AG09319 (cell line): ENCODE measurements at places on chromosomes 4 and X.

DNA sequence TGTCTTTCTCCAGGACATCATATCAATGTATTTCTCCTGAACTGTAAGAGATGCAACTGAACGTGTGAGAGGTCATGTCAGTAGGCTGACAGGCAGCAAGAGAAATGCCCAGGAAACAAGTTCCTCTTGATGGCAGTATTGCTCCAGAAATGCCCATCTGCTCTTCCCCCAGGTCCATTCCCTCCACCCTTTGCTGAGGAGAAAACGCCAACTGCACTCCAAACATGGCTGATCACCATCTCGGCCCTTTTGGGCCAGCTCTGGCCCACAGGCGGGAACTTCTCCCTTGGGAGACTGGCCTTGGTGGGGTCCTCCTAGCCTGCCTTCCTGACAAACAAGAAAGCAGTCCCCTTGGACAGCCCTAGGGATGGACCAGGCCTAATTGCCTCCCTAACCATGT is 276.5 kb upstream of the AGTR2 start:
- DNase-seq = no peak

DNA sequence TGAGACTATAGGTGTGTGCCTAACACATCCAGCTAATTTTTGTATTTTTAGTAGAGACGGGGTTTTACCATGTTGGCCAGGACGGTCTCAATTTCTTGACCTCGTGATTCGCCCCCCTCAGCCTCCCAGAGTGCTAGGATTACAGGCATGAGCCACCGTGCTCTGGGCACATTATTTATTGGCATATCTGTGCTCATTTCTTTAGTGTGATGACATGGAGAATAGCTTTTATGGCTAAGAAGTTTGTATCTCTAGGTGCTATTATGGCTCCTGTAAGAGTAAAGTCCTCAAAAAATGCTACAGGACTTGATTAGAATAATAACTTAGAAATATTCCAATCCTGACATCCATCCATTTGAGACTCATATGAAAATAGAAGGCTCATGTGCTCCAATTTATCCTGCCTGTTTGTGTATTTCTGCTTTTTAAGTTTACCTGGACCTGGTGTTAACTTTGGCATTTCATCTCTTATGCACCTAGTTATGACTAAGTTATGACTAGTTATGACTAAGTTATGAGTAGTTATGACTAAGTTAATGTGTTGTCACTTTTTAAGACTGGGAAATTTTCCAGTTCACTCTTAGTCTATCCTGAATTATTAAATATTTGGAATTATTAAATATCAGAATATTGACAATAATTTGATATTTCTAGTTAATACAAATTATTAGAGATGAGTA is 36.4 kb upstream of the UNC5C start:
- DNase-seq = no peak

DNA sequence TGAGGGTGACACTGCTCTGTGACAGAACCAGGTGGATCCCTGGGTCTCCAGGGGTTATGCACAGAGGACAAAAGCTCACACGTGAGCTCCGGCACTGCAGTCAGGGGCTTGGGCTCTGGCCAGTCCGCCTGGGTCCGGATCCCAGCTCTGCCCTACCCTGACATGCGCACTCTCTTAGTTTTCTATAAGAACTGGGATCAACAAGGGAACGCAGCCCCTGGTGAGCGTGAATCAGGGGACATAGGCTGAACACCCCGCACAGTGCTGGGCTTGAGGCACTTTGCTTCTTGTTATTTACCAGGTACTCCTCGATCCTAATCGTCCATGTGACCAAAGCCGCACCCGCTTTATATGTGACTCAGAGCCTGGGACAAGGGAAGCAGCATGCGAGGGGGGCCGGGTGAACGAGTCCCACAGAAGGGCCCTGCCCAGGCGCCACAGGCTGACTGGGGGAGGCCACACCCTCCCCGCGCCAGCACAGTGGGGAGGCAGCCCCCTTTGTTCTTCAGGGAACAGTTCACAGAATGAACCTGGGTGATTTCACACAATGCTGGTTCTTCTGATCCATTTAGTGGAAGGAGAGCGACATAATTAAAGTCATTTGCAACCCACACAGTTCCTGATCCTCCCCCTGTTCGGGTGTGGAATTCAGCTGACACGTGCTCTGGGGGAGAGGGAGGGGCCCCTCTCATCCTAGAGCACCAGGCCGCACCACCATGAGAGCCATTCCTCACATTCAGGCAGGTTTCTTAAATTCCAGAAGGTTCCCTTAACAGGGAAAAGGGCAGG is 55.5 kb downstream of the WFS1 start:
- no peak for DNase-seq

DNA sequence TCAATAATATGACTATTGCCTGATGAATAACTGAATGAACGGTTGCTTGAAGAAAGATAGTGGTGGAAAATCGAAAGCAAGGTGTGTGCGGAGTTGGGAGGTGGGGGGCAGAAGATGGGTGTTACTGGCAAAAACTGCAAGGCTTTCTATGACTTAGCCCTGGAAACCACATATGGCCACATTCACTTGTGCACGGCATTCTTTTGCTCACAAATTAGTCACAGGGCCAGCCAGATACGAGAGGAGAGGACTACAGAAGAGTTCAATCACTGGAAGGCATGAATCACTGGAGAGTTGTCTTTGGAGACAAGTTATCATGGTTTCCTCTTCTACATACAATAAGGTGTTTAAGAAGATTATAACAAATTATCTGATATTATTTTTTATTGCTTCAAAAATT is 626.5 kb upstream of the CPEB2 start:
- no peak for DNase-seq

GRCh38 chr4:53552711-53553110 is 38.6 kb downstream of the LNX1 start:
- DNase-seq = no peak

DNA sequence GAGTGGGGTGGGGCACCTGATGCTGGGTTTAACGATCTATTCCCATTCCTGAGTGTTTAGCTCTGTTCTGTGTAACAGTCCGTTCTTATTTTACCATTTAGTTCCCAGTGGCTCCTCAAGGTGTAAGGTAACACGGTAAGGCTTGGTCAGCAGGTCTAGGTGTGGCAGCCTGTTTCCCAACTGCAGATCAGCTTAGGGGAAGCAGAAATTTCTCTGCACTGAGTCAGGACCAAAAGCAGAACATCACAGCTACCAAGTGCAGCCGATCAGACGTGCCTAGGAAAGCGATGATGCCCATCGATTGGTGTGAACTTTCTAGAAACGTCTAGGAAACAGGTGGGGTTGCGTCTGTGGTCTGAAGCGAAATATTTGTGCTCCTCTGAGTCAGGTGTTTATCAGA is 240.1 kb downstream of the STIM2 start:
- no peak for DNase-seq

- DNase-seq = no peak
These were observed 315.9 kb downstream of the LDB2 start for GRCh38 chr4:16582526-16582925.

DNA sequence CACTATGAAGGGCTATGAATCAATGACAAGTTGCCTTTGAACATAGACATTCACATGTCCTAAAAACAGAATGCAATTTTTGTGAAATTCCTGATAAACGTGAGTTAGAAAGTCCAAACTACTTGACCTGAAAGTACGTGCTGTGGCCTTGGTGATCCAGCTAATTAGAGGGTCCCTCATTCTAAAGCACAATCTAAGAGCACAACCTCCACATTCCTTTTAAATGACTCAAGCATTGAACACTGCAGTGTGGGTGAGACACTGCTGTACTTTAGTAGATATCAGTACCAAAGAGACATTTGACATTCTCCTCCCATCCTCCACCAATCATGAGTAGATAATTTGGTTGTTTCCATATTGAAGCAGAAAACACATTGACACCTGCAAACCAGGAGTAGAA is 73.5 kb downstream of the FAM47B start:
- DNase-seq = no peak

DNA sequence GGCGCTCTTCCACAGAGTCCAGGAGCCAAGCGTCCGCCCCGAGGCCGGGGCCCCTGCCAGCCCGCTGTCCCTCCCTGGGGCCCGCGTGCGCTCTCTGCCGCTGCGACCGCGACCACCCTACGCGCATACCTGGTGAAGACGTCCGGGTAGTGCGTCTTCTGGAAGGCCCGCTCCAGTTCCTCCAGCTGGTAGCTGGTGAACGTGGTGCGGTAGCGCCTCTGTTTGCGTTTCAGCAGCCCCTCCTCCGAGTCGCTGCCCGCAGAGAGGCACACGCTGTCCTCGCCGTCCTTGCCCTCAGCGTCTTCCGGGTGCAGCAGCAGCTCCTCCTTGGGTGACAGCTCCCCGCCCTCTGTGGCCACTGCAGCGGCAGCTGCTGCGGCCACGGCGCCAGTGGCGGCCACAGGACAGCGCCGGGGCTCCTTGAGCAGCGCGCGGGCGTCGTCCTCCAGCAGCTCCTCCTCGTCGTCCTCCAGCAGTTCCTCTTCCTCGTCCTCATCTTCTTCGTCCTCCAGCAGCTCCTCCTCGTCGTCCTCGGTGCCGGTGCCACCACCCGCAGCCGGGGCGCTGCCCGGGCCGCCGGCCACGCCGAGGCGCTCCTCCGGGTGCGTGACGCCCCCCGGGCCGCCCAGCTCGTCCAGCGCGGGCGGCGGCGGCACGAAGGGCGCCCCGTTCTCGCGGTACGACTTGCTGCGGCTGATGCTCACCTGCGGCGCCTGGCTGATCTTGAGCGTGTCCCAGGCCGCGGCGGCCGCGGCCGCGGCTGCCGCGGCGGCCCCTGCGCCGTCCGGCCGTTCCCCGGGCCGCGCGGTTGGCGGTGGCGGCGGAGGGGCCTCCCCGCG is 2.8 kb downstream of the ARX start:
- no peak for DNase-seq

DNA sequence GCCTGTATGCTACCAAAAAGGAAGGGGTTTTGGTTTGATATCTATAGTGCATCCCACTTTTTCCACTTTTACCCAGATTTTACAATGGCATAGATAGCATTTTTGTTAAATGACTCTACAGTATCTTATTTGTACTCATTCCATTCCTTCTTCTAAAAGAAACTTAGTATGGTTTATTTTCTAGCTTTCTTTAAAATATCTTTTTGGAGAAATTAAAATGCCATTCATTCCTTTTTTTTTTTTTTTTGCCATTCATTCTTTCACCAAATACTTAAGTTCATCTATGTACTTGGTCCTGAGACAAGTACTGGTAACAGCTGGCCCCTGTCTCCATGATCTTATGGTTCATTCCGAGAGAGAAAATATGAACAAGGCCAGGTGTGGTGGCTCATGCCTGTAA is 49.1 kb downstream of the MID1 start:
- DNase-seq = no peak

DNA sequence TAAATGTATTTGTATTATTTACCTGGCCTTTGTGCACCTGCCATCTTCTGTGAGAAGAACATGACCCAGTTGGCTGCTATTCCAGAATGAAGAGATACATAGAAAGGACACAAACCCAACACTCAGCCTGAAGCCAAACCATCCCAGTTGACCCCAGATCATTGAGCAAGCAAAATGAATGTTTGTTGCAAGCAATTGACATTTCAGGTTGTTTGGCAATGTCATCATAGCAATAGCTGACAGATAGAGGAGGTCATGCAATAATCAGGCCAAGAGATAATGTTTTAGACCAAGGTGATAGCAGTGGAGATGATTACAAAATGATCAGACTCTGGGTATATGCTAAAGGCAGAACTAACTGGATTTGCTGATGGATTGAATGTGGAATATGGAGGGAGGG is 71.2 kb upstream of the TMEM164 start:
- DNase-seq = no peak

DNA sequence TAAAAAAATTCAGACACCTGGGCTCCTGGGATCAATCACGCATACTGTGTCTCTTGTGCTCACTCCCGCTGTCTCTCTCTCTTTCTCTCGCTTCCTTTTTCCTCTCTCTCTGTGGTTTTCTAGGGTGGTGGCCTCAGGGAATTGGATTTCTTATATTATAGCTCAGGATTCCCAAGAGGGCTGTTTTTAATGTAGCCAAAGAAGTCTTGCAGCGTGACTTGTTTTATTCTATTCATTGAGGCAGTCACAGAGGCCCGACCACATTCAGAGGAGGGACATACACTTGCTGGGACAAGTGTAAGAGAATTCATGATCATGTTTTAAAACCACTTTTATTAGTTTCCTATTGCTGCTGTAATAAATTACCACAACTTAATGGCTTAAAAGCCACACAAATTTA is 59.4 kb downstream of the HPF1 start:
- no peak for DNase-seq

GRCh38 chrX:17580539-17581152 is 156.6 kb upstream of the SCML1 start:
- DNase-seq = no peak

- peak; percentile 79 for DNase-seq
These were observed 3.8 kb upstream of the ADH1B start for GRCh38 chr4:99324979-99325378.

DNA sequence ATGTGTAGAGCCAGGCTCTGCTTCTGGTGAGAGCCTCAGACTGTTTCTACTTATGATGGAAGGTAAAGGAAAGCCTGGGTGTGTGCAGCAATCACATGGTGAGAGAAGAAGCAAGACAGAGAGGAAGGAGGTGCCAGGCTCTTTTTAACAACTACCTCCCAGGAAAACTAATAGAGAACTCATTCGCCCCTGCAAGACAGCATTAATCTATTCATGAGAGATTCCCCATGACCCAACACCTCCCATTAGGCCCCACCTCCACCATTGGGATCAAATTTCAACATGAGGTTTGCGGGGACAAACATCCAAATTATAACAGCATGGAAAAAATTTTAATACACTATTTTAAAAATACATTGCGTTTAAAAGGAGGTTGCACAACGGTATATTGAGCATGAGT is 24.7 kb upstream of the GRIA3 start:
- no peak for DNase-seq

DNA sequence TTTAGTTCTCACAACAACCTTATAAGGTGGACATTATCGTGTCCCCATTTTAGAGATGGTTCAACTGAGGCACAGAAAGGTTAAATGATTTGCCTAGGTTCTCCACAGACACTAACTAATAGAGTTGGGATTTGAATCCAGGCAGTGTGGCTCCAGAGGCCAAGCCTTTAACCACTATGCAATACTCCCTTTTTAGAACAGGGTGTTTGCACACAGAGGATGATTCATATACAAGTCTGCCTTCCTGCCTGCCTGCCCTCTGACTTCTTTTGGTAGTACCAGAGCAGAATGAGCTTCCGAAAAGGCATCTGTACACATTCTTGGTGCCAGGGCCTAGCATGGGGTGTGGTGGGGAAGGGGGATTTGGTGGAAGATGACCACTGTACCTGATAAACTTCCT is 150.8 kb upstream of the ARHGEF9 start:
- no peak for DNase-seq

GRCh38 chrX:102694749-102695148 is 17.5 kb upstream of the GPRASP2 start:
- no peak for DNase-seq

GRCh38 chr4:37538931-37539330 is 147.2 kb downstream of the RELL1 start:
- DNase-seq = no peak
